ENCODE measurements at places on chromosomes 2 and 18.

GRCh38 chr18:48238636-48239035, 170.5 kb downstream of the ZBTB7C start:
- no peak for DNase-seq

- DNase-seq: no peak
Observed at GRCh38 chr18:36396190-36396589, 98.7 kb downstream of the FHOD3 start.

- no peak for DNase-seq
Observed at GRCh38 chr2:225353579-225354085, 45.9 kb upstream of the NYAP2 start.

DNA sequence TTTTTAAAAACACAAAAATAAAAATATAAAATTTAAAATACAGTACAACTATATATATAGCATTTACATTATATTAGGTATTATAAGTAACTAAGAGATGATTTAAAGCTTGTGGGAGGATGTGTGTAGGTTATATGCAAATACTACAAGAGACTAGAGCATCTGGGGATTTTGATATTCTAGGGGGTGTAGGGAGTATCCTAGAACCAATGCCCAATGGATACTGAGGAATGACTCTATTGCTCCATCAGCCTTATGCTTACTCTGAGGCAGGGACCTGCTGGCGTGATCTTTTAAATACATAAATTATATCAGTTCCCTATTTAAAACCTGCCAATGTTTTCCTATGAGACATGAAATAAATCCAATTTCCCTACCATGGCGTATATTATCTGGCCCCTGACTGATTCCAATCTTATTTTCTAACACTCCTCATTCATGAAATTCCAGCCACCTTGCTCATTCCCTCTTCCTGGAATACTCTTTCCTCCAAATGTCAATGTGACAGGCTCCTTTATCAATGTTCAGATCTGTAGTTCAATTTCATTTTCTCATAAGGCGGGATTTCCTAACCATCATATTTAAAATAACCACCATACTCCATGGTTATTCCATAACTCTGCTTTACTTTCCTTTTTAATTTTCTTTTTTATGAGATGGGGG, 22.2 kb downstream of the SP3 start:
- peak; percentile 82 for DNase-seq

DNA sequence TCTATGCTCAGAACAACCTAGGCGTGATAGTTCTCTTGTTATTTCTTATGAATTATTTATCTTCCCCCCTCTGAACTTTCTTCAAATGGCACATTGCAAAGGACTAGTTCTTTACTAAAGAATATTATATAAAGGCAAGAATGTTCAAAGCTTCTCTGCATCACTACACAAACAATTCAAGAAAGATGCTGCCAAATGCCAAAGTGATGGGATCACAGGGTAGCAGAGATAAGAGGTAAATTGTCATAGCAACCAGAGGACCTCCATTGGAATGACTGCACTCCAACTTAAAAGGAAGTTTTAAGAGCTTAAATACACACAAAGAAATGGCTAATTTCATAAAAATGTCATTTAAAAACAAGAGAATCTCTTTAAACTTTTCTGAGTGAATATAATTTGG, 72.8 kb downstream of the AQP4 start:
- DNase-seq: no peak

- DNase-seq: no peak
Observed at GRCh38 chr2:120440521-120441350, 94.8 kb downstream of the INHBB start.

DNA sequence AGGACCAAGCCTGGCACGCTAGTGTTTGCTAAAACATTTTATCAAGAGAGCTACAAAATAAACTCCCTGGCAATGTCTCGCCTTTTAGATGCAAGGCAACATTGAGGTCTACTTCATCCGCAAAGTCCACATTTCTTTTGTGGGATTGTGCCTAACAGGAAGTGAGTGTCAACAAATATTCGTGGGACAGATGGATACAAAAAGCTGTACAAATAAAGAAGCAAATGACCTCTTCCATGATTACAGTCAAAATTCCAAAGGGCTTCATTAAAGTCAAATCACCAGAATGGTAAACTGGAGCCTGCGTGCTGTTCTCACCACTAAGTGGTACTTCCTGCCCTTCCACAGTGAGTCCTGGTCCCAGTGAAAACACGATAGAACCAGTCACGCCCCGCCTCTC, 40.4 kb downstream of the L3MBTL4 start:
- DNase-seq: no peak

- DNase-seq: no peak
Observed at GRCh38 chr18:39962546-39962945, 1992.5 kb upstream of the PIK3C3 start.

- no peak for DNase-seq
Observed at GRCh38 chr18:3760741-3761140, 310.8 kb downstream of the TGIF1 start.

- no peak for DNase-seq
Observed at GRCh38 chr2:224969095-224969494, 73.2 kb downstream of the DOCK10 start.

DNA sequence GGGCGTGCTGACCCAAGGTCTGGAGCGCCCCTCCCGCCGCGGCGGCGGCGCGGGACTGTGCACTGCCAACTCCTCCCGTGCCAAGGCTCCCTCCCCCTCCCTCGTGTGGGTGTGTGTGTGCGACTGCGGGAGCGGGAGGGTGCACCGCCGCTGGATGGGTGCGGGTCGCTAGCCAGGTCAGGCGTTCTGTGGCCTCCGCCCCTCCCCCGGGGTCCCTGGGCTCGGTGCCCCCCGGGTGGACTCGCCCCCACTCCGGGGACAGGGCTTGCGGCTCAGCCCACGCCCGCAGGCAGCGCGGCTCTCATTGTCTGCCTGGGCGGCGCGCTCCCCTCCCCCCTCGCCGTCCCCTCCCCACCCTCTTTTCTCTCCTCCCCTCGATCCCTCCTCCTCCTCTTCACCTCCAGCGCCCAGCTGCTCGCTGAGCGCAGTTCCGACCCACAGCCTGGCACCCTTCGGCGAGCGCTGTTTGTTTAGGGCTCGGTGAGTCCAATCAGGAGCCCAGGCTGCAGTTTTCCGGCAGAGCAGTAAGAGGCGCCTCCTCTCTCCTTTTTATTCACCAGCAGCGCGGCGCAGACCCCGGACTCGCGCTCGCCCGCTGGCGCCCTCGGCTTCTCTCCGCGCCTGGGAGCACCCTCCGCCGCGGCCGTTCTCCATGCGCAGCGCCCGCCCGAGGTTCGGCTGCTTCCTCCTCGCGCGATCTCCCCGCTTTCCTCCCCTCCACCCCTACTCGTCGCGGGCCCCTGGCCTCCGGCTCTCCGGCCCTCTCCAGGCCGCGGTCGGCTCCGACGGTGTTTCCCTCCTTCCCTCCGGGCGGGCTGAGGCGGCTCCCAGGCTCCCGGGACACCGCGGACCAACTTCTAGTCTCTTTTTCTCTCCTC, at the start of gene GATA6:
Gene GATA6, plus strand, starts transcription at position 579 of the 878 bp plus-strand sequence. CDS start 1,556 bp downstream, outside the sequence.
- DNase-seq: peak; percentile 18

DNA sequence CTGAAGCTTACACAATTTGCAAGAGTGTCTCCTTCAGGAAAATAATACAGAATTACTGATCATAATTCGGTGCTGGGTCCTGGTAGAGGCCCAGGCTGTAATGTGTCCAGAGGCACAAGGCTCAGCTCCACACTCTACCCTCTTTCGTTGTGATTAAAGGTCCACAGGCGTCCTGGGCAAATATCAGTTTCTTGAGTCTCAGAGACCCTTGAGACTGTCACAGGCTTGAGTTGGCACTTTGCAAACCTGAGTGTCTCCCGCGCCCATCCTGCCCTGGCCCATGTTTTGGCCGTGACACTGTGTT, 46.9 kb upstream of the SMAD7 start:
- no peak for DNase-seq

- DNase-seq: no peak
Observed at GRCh38 chr2:156708051-156708450, 271.9 kb downstream of the GPD2 start.

DNA sequence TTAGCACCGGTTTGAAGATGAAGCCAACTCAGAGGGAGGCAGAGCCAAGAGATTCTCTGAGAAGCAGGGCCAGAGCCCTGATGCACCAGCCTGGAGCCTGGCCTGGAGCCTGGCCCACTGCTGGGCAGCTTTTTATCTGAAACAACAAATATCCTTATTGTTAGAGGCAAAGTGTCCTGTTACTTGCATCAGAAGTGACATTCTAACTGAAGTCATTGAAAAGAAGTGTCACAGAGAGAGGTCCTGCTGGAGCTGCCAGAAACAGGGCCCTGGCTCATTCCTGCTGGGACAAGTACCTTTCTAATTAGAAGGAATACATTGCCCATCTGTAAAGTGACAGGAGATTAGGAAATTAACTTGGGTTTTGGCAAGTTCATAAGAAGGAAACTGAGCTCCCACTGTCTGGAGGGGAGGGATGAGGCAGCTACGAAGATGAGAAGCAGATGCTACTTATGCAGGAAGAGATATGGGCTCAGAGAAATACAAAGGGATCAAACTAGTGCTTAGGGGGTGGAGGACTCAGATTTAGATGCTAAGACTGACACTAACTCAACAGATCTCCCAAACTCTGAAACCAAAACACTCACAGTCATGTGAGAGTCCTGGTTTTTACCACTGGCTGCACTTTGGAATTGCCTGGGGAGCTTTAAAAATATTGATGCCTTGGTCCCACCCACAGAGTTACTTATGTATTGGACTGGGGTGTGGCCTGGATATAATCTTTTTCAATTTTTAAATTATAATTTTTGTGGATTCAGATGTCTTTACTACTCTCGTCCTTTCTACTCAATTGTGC, 11.0 kb upstream of the HK2 start:
- DNase-seq: no peak

- no peak for DNase-seq
Observed at GRCh38 chr2:12076810-12077209, 330.4 kb downstream of the LPIN1 start.

- no peak for DNase-seq
Observed at GRCh38 chr2:127453392-127454171, 35.4 kb downstream of the PROC start.

- DNase-seq: no peak
Observed at GRCh38 chr2:238415036-238415764, 11.5 kb upstream of the ASB1 start.

GRCh38 chr18:8391068-8391467, 218.2 kb upstream of the RAB12 start:
- DNase-seq: no peak

GRCh38 chr18:31658670-31659575, 25.5 kb downstream of the B4GALT6 start:
- peak; percentile 65 for DNase-seq

GRCh38 chr2:85755122-85756027, 1.6 kb downstream of the ATOH8 start:
- DNase-seq: peak; percentile 37

- peak; percentile 82 for DNase-seq
Observed at GRCh38 chr2:205868773-205869333, 186.6 kb downstream of the NRP2 start.

GRCh38 chr2:133602538-133602937, 34.3 kb upstream of the NCKAP5 start:
- DNase-seq: no peak

DNA sequence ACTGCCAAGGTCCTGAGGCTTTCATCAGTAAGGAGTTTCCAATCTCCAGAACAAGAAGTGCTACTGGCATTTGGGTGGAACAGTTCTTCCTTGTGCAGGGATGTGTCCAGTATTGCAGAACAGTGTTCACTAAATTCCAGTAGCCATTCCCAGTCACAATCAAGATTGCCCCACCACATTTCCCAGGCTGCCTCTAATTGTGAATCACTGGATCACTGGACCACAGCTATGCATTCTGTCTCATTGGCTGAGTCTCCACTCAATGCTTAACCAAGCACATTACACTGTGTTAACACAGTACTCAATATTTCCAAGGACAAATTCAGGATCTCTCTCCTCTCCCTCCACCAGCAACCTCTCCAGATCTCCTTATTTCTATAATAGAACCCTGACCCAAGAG, 160.2 kb upstream of the CCDC150 start:
- peak; percentile 11 for DNase-seq

- DNase-seq: no peak
Observed at GRCh38 chr2:158174495-158174894, 72.8 kb downstream of the UPP2 start.

GRCh38 chr2:117770730-117771129, 43.8 kb upstream of the DDX18 start:
- DNase-seq: no peak

GRCh38 chr2:182448371-182448770, 21.5 kb upstream of the PDE1A start:
- DNase-seq: no peak

- no peak for DNase-seq
Observed at GRCh38 chr18:42508683-42509296, 553.8 kb downstream of the PIK3C3 start.

DNA sequence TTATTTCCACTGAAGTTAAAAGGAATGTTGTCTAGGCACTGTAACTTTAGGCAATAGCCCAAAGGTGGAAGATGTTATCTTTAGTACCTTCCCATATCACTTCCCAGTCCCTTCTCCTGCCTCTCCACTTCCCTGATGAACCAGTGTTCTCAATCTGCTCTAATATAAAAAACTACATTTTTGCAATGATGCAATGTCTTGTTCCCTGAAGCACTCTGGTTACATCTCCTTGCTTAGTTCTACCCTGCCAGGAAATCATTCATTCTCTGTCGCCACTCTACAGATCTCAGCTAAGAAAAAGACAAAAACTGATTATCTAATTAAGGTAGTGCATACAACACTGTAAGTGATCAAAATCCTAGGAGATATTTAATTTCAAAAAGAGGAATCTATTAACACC, 71.3 kb downstream of the BAZ2B start:
- DNase-seq: no peak

GRCh38 chr2:16485251-16485650, 180.4 kb downstream of the CYRIA start:
- no peak for DNase-seq

DNA sequence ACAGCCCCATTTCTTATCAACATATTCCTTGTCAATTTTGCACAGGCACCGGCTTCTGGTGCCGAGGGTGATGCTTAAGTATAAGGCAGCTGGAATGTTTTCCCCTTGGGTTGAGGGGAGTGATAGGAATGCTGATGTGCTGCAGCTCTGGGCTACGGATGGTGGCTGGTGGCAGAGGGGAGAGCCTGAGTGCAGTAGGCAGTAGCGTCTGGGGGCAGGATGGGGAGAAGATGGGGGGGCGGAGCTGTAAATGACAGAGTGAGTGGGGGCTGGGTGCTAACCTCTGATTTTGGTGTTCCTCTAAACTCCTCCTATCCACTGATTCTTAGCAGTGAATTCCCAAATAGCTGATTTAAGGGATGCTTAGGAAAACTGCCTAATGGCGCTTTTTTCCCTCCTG, 20.7 kb downstream of the TMEM178A start:
- no peak for DNase-seq

- no peak for DNase-seq
Observed at GRCh38 chr2:63522950-63523349, 65.3 kb downstream of the WDPCP start.

DNA sequence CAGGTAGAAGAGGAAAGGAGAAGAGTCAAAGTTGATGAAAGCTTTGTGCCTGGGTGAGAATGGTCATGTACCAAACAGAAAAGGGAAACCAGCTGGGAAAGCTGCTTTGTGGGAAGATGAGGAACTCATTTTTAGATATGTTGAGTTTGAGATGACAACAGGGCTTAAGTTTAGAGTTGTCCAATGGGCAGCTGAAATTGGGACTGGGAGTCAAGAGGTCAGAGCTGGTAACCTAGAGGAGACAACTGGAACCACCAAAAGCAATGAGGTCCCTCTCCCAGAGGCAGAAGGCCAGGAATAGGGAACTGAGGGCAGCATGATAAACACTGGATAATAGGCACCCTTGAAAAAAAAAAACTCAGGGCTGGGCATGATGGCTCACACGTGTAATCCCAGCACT, 48.8 kb downstream of the SLC4A1AP start:
- DNase-seq: peak; percentile 37

Data from inflammatory macrophage treated with lipopolysaccharide for 1 hour (primary cell).